ENCODE measurements at places on chromosomes 2 and 18. TPM values are rescaled to one million over a fixed set of nuclear protein-coding genes. Genes with fewer than 3 reads are reported as not detected.

Gene PROM2
- 0.06 TPM for total RNA-seq

DNA sequence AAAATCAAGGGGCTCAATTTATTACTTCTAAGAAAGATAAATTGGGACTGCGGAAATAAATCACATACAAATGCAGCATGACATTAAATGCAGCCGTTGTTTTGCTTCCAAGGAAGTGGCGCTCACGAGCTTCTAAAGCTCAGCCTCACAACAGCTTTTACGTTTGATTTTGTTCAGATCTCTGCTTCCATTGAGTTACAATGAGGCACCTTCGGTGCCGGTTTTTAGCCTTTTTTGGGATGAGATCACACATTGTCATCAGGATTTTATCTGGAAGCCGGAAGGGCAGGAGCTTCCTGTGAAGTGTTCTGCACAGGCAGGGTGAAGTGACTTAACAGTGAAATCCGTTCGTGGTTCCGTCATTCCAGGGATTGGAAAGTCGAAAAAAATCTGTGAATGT, 209.8 kb downstream of the DCDC2C start:
- no peak for DNase-seq

GRCh38 chr18:76488190-76488589, 6.9 kb downstream of the ZNF516 start:
- no peak for DNase-seq

DNA sequence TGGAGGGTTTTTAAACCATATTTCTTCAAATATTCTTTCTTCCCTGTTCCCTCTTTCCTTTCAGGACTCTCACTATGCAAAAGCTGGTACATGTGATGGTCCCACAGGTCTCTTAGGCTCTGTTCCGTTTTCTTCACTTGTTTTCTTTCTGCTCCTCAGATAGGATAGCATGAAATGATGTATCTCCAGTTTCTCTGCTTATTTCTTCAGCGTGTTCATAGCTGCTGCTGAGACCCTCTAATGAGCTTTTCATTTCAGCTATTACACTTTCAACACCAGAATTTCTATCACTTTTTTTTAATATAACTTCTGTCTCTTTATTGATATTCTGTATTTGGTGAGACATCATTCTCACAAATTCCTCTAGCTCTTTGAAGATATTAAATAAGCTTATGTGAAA, 63.9 kb downstream of the KCNG2 start:
- DNase-seq, result no peak

- DNase-seq, result no peak
These were observed 174.3 kb downstream of the C1D start for GRCh38 chr2:67888351-67889005.

- no peak for DNase-seq
These were observed 20.4 kb upstream of the PAPOLG start for GRCh38 chr2:60735496-60736250.

- DNase-seq, result no peak
These were observed 373.4 kb downstream of the LPIN1 start for GRCh38 chr2:12119841-12120240.

All from NCI-H460 (cell line).